NCI-H226 (cell line): ENCODE measurements at places on chromosomes 3 and 15.

DNA sequence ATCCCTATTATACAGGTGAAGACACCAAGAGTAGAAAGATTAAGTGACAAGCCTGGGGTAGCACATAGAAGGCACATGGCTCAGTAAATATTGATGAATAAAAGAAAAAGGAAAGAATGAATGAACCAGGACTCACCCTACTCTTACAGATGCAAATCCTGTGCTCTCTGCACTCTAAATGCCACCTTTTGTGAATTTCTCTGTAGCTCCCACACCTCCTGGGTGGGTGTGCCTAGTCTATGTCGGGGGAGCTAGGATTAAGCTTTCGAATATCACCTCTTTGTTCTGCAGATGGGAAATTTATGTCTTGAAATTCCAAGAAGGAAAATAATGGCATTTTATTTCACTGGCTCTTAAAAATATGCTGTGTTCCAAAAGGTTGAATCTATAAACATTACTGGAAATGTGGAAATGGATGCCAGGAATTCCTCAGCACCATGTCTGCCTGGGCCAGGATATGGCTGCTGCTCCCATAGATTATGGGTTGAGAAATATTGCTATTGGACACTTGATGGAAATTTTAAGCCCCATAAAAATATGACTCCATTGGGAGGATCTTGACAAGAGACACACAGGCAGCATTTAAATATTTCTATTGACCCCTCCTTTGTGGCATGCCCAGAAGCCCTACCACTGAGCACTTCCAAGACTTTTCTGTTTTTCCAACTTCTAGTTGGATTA lies 43.3 kb downstream of the CCNB2 start:
- DNase-seq = no peak

GRCh38 chr3:7421065-7421464 lies 560.1 kb downstream of the GRM7 start:
- no peak for DNase-seq

GRCh38 chr3:32991781-32992180 lies 40.3 kb downstream of the CCR4 start:
- DNase-seq = no peak

DNA sequence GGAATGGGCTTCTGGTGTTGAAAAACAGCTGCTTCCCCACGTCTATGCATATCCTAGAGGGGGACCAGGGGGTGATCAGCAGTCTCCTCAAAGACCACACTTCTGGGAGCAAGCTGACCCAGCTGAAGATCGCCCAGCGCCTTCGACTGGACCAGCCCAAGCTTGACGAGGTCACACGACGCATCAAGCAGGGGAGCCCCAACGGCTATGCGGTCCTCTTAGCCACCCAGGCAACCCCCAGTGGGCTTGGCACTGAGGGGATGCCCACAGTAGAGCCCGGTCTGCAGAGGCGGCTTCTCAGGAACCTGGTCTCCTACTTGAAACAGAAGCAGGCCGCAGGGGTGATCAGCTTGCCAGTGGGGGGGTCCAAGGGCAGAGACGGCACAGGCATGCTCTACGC lies 2.5 kb downstream of the RBM15B start:
- no peak for DNase-seq

DNA sequence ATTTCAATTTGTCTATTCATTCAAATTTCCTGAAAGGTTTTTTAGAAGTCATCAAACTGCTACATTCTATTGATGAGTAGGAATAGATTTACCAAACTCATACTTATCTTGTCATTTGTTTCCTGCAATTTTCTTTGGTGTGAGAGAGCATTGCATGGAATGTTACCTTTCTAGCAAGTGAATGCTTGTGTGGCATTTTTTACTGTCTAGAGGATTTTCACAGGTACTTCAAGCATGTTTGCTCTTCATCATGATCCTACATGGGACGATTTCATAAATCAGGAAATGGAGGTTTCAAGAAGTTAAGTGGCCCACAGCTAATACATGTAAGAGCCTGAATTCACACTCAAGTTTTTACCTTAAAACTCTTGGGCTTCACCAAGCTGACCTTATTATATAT lies 26.1 kb downstream of the TGFBR2 start:
- DNase-seq = no peak

- DNase-seq = no peak
Measured at GRCh38 chr3:154842536-154842935, 237.6 kb upstream of the MME start.

DNA sequence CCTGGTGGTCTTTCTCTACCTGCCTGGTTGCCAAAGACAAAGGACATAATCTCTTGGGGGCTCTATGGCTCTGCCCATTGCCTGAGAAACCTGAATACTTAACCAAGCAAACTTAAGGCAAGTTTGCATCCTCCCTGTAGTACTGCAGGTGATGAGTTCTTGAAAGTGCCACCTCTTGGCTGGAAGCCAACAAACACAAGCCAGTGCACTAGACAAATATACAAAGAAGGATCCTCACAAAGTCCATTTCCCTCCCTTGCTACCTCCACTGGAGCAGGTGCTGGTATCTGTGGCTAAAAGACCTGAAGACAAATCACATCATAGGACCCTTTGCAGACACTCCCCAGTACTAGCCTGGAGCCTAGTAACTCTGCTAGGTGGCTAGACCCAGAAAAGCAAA lies 772.3 kb downstream of the SI start:
- DNase-seq = no peak

DNA sequence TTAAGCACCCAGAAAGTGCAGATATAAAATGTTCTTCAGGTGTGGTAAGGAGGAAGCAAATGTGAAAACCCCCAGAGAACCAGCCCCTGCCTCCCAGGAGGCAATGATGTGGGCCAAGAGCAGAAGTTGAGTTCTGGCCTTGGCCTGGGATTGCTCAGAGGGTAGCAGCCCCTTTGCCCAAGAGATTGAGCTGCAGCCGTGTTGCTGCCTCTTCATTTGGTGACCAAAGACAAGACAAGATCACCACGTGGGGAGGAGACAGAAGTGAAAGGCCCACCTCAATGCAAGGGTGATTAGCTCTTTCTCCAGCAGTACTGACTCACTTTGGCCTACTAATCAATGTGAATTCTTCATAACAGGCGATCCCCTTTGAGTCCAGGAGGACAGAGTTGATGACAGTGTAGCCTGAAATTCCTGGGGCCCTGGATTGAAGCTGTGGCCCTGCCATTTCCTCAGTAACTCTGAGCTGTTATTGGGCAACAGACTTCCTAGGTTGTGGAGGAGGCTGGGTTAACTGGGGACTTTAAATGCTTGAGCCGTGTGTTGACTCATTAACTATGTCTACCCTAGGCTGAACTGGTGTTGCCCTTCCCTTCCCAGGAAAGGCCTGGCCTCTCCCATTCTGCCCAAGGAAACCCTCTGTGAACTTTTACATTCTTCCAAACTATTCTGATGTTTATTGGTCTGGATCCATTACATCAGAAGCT lies 86.5 kb downstream of the ST6GAL1 start:
- DNase-seq = peak; percentile 72

DNA sequence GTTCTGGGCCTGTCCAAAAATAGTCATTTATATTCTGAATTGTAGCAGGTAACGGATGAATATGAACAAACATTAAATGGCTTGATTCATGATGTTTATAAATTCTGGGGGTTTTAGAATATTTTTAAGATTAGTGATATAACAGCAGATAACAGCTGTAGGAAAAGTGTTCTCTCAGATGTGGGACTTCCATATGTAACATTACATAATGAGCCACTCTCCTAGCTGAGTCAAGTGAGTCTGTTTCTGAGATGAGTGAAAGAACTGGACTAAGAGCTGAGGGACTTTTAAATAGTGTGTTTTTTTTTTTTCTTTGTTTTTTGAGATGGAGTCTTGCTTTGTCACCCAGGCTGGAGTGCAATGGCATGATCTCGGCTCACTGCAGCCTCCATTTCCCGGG lies 13.9 kb downstream of the YEATS2 start:
- no peak for DNase-seq

- DNase-seq = no peak
Measured at GRCh38 chr3:37810848-37811247, 50.8 kb upstream of the CTDSPL start.

- peak; percentile 96 for DNase-seq
Measured at GRCh38 chr15:98123834-98124233, 163.3 kb downstream of the ARRDC4 start.

DNA sequence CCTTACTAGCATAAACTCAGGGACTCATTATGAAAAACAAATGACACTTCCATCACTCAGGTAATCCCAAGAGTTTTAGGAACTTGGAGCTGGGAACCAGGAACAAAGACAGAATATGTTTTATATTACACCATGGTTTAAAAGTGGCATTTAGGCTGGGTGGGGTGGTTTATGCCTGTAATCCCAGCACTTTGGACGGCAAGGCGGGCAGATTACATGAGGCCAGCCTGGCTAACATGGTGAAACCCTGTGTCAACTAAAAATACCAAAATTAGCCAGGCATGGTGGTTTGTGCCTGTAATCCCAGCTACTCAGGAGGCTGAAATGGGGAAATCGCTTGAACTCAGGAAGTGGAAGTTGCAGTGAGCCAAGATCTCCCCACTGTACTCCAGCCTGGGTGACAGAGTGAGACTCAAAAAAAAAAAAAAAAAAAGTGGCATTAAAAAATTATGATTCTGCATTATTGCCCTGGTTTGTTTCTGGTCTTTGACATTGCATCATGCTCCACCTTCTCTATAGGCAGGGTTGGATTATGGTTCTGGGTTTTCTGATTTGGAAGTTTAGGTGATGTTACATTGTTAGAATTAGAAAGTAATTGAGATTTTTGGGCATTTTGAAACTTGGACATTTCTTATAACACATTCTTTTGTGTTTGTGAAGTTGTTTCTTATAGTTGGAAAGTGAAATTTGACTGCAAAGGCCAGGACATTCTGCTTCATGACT lies 19.0 kb downstream of the SQOR start:
- DNase-seq = no peak

GRCh38 chr3:53082736-53083135 lies 36.9 kb upstream of the SFMBT1 start:
- no peak for DNase-seq

GRCh38 chr15:46270481-46271147 lies 635.8 kb downstream of the SQOR start:
- no peak for DNase-seq

GRCh38 chr3:19190126-19190525 lies 41.8 kb downstream of the KCNH8 start:
- DNase-seq = no peak

GRCh38 chr3:123084738-123085237 lies 18.0 kb downstream of the PDIA5 start:
- DNase-seq = peak; percentile 42

DNA sequence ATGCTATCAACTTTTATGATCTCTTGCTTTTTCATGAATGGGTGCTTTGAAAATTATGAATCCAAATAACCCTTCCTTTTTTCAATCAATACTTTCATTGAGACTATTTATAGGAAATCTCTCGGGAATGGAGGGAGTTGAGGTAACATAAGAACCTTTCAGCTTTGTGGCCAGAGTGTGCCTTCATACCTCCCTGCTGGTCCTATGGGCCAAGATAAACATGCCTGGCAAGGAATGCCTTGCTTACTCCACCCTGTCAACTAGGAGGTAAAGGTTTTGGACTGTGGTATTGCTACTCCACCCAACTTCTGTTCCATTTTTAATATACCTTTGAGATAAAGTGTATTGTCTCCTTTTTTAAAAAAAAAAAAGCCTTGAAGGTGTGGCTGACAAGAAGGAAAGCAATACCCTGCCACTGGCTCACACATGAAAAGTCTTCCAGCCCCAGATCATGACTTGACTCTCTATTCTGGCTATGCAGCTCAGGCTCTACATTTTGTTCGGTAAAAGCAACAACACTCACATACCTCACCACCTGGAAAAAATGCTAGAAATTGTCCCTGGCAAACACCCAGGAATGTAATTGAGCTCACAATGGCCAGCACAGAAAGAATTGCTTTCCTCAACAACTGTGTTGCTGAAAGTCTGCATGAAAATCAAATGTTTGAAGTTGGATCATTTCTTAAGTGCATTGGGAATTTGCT lies 35.8 kb downstream of the COL8A1 start:
- DNase-seq = peak; percentile 78

DNA sequence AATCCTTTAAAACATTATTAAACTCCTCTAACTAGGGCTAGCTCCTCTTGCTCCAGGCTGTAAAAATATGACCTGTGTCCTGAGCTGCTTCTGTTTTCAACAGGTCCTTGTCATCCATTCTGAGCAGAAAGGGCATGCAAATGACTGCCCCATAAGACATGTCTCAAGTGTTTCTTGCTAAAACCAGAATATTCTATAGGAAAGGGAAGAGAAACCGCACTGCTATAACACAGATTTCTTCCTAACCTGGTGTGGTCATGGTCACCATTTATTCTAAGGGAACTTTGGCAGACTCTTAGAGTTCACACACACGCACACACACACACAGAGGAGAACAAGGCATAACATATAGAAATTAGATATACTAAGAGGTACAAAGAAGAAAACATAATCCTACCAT lies 34.2 kb upstream of the B3GNT5 start:
- DNase-seq = no peak

GRCh38 chr3:126402666-126403302 lies 8.1 kb downstream of the CFAP100 start:
- DNase-seq = no peak

GRCh38 chr15:70575231-70576226 lies 187.8 kb downstream of the UACA start:
- no peak for DNase-seq

- no peak for DNase-seq
Measured at GRCh38 chr3:127299276-127299675, 11.4 kb upstream of the PRR20G start.

- DNase-seq = no peak
Measured at GRCh38 chr3:144362126-144362525, 390.5 kb downstream of the DIPK2A start.

GRCh38 chr15:84398763-84399701 lies 163.5 kb downstream of the GOLGA6L4 start:
- DNase-seq = no peak

DNA sequence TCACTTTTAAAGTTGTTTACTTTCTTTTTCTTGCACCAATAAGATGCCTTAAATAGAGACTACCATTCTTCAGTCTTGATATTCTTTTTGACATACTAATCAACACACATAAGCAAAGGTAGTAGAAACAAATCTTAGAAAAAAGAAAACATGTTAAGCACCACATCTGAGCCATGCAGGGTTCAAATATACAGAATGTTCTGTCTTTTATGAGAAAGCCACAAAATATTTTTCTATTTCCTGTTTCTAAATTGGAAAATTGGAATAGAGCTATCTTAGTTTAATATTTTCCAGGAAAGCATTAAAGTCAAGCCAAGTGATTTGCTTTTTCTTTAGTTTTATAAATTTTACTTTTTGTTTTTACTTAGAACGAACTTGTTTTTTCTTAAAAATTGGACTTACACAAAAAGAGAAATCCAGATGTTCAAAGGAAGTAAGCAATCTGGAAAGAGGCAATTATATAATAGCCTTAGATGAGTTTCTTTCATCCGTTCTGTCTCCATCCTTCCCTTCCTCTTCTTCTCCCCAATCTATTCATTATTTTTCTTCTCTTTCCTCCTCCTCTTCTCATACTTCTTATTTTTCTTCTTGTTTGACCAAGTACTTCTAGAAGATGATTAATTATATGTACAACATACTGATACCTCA lies 731.7 kb downstream of the SQOR start:
- DNase-seq = no peak

DNA sequence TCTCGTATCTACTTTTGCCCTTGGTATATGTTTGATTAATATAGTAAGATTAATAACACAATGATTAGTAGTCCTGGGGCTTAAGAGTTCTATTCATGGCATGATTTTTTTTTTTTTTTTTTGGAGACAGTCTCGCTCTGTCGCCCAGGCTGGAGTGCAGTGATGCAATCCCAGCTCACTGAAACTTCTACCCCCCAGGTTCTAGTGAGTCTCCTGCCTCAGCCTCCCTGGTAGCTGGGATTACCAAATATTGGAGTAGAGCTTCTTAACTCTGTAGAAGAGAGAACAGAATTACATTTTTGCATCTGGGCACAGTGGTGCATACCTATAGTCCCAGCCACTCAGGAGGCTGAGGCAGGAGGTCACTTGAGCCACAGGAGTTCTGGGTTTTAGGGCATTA lies 58.9 kb downstream of the RAB7A start:
- no peak for DNase-seq
